HT1080 (cell line): ENCODE measurements at places on chromosomes 1 and 21.

DNA sequence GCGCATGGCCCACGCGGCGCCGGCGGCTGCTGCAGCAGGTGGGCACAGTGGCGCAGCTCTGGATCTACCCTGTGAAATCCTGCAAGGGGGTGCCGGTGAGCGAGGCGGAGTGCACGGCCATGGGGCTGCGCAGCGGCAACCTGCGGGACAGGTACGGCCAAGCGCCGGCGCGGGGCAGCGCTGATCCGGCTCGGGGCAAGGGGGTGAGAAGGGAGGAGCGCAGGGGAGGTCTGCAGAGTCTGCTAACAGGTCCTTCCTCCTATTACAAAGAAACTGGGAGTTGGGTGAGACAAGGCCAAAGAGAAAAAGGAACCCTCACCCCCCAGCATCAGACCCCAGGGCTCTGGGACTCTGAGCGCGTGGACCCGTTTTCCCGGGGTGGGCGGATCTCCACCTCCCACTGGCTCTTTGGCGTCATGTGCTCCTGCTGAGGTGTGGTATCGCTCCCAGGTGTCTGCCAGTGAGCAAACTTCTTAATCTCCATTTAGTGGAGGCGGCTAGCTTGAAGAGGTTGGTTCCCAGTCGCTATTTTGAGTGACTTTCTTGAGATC lies 431 bp downstream of the MTARC1 start:
- no peak for DNase-seq

DNA sequence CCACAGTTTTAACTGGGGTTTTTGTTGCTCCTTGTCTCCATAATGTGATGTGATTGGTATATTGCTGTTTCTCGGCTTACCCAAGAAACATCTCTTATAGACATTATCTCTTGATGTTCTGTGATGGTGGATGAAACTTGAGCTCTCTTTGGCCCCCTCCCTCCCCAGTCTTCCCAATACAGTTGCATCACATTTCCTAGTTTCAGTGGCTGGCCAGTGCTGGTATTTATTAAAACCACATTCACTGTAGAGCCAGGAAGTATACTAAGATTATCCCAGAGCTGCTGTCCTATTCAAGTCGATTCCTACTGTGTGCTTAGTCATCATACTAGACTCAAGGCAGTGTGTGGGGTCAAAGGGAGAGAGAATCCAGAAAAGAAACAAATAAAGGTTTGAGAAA lies 244.4 kb downstream of the KAZN start:
- DNase-seq = peak; percentile 35

- peak; percentile 81 for DNase-seq
Measured at GRCh38 chr1:201530741-201531531, 8.0 kb upstream of the NAV1 start.

- DNase-seq = no peak
Measured at GRCh38 chr1:30728832-30729638, 5.7 kb upstream of the MATN1 start.

DNA sequence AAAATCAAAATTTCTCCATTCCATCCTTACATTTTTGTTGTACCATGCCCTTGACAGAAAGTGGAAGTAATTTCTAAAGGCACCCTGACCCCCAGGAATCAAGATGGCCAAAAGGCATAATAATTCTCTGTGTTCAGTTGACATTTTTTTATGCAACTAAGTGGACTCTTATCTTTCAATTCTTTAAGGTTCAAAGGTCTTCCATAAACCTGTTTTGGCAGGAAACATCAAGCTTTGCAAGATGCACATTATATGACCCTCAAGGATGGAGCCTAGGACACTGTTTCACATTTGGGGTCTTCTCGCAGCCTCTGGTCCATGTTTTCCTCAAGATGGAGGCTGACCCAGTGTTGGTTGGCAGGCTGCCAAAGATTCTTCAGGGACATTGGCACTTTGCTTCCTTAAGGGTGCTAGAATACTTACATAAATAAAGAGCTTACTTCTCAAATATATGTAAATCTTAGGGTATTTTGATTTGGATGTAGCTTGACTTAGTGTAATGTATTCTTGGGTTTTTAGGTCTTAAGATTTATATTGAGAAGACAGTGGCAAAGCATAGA lies 48.0 kb upstream of the COG2 start:
- no peak for DNase-seq

- DNase-seq = no peak
Measured at GRCh38 chr1:119124764-119125163, 15.7 kb downstream of the WARS2 start.

DNA sequence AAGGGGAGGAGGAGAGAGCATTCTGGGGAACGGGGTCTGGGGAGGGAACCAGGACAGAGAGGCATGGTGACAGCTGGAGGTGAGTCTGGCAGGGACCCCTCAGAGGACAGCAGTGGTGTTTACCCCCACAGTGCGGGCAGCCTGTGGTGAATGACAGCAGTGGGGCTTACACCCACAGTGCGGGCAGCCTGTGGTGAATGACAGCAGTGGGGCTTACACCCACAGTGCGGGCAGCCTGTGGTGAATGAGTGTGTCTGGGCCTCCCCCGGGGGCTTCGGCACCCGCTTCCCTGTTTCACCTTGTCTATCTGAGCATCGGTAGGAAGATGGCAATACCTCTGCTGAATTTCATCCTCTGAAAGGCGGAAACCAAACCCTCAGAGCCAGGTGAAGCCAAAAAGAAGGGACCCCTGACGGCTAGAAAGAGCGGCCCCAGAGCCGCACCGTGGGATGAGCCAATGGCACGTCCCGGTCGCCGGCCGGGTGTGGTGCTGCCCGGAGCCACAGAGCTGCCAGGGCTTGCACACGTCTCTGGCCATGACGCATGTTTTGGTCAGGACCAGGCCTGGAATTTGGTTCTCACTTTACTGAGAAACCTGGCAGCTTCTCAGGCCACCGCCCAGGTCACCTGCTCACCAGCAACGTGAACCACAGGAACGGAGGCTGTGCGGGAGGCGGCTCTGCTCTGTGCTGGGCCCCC lies 54.1 kb downstream of the SIK1 start:
- peak; percentile 39 for DNase-seq

DNA sequence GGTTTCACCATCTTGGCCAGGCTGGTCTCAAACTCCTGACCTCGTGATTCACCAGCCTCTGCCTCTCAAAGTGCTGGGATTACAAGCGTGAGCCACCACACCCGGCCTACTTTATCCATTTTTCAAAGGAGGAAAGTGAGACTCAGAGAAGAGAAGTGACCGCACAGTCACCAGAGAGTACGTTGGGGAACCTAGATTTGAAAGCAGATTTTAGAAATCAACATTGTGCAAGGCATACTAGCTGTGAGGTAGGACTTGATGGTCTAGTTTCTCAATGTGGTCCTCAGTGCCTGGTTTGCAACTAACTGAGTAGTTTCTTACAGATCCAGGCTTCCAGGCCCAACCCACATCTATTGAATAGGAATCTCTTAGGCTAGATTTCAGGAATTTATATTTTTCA lies 1.7 kb upstream of the PRCC start:
- DNase-seq = no peak

- peak; percentile 70 for DNase-seq
Measured at GRCh38 chr21:28771790-28772501, 220.7 kb downstream of the LTN1 start.

DNA sequence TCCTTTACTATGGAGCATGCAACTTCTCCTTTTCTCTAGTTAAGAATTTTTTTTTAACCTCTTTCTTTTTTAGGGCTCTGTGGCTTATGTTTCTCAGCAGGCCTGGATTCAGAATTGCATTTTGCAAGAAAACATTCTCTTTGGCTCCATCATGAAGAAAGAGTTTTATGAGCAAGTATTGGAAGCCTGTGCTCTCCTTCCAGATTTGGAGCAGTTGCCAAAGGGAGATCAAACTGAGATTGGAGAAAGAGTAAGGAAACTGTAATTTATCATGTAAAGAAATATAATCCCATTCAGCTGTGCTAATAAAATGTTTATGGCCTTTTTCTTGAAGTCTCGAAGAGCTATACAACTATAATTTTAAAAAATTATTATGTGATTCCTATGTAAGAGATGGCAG lies 70.1 kb downstream of the HSPA13 start:
- no peak for DNase-seq

DNA sequence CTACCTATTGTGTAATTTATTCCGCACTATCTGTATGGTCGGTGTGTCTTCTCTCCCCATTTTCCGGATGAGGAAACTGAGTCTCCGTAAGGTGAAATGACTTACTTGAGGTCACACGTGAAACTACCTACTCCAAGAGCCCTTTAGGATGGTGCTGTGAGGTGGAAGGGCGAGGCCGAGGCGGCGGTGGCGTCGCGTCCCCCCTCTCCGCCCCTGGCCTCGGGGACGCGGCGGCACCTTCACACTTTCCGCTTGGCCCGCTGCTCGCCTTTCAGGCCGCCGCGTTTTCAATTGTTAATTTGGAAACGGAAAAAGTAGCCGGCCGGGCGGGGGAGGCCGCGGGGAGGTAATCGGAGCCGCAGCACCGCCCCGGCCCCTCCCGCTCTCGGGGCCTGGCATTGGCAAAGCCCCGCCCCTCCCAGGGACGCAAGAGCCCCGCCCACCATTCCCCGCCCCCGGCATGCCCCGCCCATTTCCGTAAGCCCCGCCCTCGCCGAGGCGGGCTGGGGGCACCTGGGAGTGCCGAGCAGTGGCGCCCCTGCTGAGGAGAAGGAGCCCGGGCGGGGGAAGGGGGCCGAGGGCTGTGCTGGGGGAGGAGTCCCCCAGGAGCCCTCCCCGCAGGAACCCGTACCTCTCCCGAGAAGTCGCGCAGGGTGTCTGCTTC lies 18.6 kb downstream of the KCNQ4 start:
- DNase-seq = peak; percentile 29

DNA sequence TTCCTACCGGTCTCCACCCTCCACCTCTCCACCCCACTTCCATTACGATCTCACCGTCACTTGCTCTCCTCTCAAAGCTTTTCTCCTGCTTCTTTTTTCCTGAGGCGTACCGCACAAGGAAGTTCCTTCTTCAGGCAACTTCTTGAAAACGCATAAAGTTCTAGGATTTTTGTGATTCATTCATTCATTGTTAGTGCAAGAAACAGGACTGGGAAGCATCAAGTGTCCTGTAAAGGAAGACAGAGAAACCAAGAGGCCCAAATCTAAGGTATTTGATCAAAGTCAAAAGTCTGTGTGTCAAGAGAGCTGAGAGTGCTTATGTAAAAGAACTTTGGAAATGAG lies 1.3 kb upstream of the RCC2 start:
- DNase-seq = no peak

DNA sequence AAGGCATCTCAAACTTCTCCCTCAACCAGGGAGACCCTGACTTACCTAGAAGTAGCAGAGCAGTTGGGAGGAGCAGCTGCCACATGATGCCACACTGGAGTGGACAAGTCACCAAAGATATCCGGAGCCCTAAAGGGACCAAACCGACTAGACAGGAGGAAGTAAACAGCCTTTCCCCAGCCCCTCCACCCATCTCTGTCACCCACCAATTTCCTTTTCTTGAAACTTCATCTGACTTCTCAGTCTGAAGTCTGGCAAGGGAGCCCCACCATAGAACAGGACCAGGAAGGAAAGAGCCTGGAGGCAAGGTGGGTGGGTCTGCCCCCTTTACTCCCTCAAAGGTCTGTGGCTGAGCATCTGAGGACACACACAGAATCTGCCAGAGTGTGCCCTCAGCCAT lies at the start of gene FCGR3A:
TSS of gene FCGR3A (minus strand) at position 167 of the 400 bp plus-strand sequence. CDS start at position 85, 82 bp downstream.
- DNase-seq = no peak

DNA sequence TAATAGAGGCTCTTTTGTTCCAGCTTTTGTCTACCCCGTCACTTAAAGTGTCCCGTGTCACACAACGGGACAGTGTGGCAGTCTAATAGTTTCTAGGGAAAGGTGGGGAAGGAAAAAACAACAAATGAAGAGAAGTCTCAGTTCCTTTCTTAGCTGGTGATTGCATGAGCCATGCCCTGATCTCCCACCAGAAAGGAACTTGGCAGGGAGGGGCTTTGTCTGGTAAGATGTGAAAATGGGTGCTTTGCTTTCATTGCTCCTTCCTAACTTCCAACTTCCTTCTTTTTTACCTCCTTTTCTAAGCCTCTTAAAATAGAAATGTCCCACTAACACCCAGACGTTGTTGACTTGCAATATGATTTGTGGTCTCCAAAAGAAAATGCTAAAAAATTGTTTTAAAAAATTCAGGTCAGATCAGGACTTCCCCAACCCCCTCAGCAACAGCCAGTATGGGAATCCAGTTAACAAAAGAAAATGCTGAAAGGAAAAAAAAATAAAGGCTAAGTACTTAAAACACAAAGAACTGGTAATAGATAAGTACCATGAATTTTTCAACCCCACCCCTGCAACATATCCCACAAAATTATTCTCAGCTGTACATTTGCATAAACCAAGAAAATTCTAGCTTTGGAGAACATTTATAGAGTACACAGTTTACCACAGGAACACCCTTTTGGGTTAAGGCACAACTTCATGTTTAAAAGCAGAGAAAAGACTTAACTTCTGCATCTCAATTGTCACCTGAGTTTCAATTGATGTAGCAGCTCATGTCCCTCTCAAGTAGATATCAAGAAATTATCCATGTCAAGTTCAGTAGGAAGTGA lies 106.2 kb downstream of the NIBAN1 start:
- DNase-seq = no peak

DNA sequence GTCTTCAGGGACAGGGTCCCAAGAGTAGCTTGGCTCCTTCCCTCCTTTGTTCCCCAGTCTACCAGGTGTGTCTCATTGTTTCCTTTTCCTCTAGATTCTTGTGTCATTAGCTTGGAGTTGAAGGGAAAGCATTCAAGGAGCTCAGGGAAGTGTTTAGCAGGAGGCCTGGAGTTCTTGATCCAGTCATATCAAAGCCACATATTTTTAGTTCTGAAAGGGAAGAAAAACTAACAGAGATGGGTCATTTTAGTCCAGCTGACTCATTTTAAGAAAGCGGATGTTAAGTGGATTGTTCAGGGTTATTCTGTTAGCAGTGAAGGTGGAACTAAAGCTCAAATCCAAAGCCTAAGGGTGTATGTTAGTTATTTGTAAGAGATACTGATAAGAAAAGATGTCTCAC lies 721 bp downstream of the C1orf54 start:
- peak; percentile 44 for DNase-seq

DNA sequence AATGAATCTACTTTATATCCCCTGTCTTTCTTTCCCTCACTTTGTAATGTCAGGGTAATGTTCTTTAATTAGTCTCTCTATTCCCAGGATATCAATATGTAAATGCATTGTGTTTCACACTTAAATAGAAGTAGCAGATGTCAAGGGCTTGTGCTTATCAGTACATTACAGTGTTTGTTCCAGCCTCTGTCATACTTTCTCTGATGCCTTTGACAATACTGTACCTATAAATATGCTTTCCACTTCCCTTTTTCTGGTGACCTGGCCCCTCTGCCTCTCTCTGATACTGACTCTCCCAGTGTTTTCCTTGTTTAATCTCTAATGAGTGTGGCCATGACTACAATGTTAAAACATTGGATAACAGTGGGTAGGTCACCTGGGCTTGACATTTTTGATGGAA lies 862.0 kb upstream of the NEGR1 start:
- DNase-seq = no peak

GRCh38 chr1:106754957-106755356 lies 301.5 kb upstream of the PRMT6 start:
- DNase-seq = no peak

GRCh38 chr1:19844731-19845495 lies 29.8 kb upstream of the RNF186 start:
- no peak for DNase-seq

DNA sequence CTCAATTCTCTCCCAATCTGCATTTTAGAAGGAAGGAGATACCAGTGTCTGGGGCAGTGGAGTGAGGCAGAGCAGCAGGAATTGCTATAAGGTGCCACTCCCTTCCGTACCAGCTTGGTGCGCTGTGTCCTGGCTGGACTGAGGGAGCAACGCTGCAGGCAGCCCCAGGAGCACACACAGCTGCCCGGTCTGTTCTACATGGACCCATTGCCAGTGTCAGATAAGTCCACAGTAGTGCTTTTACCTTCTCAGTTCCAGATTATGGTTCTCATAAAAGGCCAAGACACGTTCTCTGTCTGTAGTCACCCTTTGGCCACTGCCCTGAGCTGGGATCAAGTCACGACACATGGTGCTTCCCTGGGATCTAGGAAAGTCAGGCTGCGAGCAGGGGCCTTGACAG lies 44.1 kb upstream of the BARHL2 start:
- DNase-seq = no peak
